ENCODE measurements at places on chromosomes 2 and 18.

DNA sequence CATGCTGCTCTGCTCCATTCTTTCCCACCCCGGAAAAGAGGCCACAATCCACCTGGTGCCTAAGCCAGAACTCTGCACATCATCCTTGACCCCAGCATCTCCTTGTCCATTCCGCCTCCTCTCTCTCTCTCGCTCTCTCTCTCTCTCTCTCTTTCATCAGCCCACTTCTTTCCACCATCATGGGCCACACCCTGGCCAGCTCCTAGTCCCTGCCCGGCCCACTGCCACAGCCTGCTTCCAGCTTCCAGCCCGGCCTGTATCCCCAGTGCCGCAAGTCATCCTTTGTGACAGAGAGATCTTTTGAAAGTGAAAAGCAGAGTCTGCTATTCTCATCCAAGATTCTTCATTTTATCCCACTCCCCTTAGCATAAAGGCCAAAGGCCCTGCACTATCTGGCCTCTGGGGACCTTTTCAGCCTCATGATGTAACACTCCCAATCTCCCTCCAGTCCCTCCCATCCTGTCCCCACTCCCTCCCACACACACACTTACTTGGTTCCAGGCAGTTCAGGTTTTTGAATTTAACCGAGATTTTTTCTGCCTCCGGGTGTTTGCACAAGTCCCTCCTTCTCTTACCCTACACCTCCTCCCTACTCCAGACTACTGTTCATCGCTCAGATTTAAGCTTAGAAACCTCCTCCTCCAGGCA, 214.0 kb downstream of the EN1 start:
- no peak for DNase-seq

GRCh38 chr2:53939656-53940055, 31.1 kb downstream of the PSME4 start:
- DNase-seq, result no peak

DNA sequence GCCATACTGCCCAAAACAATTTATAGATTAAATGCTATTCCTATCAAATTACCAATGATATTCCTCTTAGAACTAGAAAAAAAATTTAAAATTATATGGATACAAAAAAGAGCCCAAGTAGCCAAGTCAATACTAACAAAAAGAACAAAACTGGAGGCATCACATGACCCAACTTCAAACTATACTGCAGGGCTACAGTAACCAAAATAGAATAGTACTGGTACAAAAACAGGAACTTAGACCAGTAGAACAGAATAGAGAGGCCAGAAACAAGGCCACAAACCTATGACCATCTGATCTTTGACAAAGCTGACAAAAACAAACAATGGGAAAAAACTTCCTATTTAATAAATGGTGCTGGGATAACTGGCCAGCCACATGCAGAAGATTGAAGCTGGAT, 86.1 kb upstream of the KYNU start:
- no peak for DNase-seq

GRCh38 chr2:86697551-86698104, 22.5 kb upstream of the RMND5A start:
- no peak for DNase-seq

GRCh38 chr2:147904051-147904450, 59.2 kb downstream of the ACVR2A start:
- DNase-seq, result no peak
